GOT3 (cell line): ENCODE measurements at places on chromosomes 7 and 10.

GRCh38 chr7:135372222-135372621 lies 137.7 kb downstream of the CNOT4 start:
- DNase-seq, result no peak

DNA sequence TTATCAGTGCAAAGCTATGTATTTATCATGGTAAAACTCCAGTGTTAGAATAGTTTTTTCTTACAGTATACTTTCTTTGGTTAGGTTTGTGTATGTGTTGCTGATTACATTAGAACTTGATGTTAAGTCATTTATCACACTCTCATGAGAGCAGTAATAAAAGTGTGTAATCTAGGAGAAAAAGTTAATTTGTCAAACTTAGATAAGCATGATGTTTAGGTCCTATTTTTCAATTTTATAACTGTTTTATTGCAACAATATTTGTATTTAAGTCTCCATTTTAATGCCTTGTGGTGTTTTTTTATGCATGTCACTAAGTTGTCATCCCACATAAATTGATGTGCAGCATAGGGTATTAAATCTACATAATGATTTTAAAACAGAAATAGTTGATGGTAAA lies 28.8 kb upstream of the DNAH11 start:
- no peak for DNase-seq

DNA sequence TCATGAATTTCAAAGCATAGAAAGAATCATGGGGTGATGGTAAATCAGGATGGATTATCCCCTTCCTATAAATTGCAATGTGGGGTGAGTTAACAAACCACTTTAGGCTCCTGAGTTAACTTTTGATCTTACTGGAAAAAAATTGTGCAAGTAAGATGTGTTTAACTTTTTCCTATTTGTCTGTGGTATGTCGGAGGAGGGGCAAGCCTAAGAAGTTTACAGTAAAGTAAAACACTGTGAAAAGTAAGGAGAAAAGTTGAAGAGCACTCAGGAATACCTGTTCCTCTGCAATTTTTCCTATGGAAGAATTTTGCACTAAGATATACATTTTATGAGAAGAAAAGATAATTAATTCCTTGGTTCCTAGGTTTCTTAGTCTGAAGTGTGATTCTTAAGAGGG lies 44.4 kb downstream of the IFIT5 start:
- no peak for DNase-seq

DNA sequence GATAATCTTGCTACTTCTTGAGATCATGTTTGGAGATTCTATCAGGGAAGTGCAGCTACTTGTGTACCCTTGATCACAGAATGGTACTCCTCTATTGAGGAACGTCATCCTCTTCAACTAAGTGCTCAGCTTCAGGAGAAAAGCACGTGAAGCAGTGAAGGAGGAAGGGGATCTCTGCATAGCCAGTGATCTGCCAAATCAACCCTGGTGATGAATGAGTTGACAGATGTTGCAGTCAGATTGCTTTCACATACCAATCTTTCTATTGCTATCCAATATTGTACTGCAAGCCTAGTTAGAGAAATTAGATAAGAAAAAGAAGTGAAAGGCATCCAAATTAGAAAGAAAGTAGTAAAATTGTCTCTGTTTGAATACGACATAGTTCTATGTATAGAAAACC lies 309.4 kb downstream of the TWIST1 start:
- no peak for DNase-seq

- no peak for DNase-seq
Measured at GRCh38 chr10:43238462-43238861, 28.4 kb downstream of the RASGEF1A start.

DNA sequence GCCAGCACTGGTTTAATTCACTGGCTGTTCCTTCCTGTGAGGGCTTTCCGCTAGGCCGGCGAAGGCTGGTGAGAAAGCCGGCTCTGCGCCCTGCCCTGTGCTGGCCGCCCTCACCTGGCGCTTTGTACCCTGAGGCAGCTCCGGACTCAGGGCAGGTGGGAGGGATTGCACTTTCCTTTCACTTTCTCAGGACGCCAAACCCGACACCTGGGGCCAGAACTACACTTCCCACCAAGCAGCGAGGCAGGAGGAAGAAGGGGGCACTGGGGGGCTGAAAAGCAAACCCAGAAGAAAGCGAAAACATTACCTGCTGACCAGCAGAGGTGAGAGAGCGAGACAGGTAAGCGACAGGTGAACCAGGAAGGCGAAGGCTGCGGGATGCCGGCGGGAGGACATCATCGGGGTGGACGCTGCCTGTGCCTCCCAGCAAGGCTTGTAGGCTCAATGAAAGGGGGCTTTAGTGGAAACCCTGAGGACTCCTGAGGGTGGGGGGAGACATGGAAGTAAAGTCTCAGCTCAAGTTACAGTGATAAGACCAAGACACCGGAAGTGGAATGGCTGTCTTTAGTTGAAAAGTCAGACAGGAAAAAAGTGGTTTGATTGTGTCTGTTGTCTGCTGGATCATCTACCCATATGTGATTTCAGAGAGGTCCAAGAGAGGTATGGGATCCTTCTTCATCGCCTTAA lies at the start of gene RAB19:
Gene RAB19 (plus strand): TSS at position 181 of the 687 bp plus-strand sequence. CDS start 3,589 bp downstream, outside the sequence.
- DNase-seq, result no peak

GRCh38 chr10:110619514-110620397 lies 24.4 kb upstream of the RBM20 start:
- no peak for DNase-seq

DNA sequence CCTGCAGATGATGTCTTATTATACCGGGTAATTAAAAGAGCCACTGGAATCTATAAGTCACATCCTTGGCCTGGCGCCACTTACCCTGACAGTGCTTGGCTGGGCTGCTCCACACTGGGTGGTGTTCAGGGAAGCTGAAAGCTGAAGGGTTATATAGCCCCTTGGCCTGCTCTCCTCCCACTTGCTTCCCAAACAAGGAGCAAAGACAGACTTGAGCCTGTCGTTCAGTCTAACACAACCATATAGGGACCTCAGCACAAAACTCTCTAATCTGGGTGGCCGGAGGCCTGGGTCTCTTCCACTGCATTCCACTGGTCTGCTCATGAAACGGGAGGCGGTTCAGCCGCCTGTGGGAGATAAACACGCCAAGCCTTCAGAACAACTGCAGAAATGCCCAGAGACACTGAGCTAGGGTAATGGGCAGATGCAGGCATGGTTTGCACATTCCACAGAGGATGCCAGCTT lies at the start of gene ACTA2:
Gene ACTA2 (minus strand): TSS at position 127 of the 465 bp plus-strand sequence. CDS start 3,843 bp downstream, outside the sequence.
- no peak for DNase-seq

GRCh38 chr10:3955955-3956617 lies 171.1 kb upstream of the KLF6 start:
- no peak for DNase-seq

DNA sequence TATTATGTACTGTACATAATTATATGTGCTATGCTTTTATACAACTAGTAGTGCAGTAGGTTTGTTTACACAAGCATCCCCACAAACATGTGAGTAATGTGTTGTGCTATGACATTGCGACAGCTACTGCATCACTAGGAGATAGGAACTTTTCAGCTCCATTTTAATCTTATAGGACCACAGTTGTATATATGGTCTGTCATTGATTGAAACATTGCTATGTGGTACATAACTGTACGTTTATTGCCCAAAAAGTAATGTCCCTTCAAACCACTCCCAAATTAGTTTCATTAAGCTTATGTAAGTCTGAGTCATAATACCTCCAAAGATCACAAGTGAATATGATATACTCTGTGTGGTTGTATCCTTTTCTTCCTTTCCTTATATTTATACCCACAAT lies 183.2 kb upstream of the POT1 start:
- DNase-seq, result no peak

DNA sequence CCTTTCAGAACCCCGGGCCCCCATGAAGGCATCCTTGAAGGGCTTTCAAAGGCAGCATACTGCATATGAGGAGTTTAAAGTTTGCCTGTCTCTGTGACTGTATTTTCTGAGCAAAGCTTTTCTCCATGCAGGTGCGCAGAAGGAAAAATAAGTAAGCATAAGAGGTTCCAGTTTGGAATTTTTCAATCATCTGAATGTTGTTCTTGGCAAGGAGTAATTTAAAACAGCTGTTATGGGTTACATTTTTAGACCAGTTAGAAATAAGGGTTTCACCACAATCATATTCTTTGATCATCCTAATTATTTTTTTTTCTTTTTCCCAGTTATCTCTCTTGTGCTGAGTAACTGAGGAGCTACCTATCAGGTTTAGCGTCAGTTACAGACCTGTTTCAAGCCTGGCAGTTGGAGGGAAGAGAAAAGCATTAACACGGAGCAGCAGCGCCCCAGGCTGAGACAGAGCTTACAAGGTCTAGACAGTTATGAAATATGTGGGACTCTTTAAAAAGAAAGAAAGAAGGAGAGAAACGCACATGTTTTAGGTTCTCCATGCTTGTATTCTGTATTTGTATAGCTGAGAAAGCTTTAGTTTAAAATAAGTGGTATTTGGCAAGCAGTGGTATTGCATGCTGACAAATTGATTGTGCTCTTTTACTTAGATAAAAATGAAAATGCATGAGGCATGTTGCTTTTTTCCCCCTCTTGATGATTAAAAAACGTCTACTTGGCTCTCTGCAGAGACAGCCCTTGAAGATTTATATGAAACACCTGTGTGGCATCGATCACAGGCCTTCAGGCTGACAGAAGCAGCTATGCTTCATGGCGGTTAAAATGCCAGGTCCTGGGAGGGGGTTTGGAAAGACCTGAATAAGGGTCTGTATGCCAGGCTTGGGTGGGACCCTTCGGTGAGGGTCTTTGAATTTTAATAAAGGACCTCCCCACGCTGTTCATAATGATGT lies 157.6 kb downstream of the GRK5 start:
- DNase-seq, result no peak

DNA sequence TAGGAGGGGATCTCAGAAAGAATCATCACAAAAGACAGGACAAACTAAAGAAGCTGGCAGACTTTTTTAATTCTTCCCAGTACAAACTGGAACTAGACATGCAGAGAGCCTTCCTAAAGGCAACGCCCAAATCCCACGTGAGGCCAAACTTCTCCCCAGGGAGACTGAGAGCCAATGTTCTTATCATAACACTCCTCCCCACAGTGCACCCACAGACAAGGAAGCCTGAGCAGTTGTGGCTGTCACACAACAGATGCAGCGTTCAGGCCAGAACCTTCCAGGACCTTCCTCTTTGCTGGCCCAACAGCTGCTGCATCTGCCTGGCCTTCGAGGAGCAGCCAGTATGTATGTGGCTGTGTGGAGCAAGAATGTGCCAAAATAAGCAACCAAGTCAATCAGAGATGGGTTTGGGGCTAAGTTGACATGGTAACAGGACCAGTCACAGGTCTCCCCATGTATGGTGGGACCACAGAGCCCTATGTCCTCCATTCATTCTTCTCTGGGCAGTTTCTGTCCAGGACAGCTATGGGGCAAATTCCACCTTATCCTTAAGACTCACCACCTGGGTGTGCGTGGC lies 34.9 kb downstream of the SRPK2 start:
- DNase-seq, result no peak

GRCh38 chr7:48638041-48638440 lies 286.3 kb upstream of the CDC14C start:
- no peak for DNase-seq

DNA sequence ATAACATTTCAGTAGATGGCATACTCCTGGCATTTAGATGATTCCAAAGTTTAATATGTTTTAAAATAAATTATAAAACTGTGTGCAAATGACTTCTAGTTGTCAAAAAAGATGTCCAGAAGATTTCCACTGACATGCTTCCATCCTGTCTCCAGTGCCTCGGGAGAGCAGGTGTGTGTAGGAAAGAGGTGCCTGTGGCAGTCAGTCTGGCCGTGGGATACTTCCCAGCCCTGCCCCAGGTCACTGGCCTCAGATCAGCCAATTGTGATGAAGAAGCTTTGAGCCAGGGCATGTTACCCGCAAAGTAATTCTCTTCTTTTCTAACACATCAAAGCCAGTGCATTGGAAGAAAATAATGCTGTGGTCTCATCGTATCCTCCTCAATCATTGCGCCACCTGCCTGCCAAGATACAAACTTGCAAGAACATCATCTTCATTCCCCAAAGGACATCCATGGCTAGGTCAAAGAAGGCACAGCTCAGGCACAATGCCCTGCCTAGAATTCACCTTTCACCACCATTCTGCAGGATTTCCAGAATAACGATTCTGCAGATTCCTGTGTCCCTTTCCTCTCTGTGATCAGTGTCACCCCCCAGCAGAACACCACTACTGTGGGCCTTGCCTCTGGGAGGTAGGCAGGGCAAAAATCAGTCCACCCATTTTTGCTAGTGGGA lies 6.3 kb upstream of the KCNMA1 start:
- DNase-seq, result no peak

DNA sequence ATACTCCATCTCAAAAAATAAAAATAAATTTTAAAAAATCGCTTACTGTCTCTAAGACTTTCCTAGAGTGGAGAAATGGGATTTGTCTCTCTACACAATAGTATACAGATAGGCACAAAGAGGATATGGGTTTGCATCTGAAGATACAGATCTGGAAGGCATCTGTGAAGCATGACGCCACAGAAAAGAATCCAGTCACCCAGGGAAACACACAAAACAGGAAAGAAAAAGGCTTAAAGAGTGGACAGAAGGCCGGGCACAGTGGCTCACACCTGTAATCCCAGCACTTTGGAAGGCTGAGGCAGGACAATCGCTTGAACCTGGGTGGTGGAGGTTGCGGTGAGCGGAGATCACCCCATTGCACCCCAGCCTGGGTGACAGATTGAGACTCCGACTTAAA lies 61.3 kb downstream of the SKIDA1 start:
- no peak for DNase-seq

- no peak for DNase-seq
Measured at GRCh38 chr10:58701405-58702135, 188.9 kb downstream of the BICC1 start.

- no peak for DNase-seq
Measured at GRCh38 chr7:16960337-16960965, 78.7 kb upstream of the AGR3 start.

DNA sequence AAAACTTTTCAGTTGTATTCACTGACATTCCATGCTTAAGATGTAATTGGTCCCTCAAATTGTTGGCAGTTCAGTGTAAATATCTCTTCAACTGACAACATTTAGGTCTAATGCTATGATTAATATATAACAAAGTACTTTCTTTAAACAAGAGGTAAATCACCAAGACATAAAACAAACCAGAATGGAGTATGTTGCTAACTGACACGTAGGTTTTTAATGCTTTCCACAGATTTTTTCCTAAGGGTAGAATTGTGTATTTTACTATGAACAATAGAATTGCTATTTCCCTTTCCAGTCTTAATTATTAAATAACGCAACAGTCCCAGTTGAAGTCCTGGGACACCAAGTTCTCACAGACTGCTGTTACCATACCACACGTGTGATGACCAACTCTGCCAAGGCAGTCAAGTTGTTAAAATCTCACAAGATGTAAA lies 4.1 kb downstream of the JCAD start:
- DNase-seq, result no peak

GRCh38 chr10:121911421-121911697 lies 16.5 kb downstream of the ATE1 start:
- DNase-seq, result no peak

GRCh38 chr10:67770537-67770936 lies 67.5 kb downstream of the DNAJC12 start:
- DNase-seq, result no peak

DNA sequence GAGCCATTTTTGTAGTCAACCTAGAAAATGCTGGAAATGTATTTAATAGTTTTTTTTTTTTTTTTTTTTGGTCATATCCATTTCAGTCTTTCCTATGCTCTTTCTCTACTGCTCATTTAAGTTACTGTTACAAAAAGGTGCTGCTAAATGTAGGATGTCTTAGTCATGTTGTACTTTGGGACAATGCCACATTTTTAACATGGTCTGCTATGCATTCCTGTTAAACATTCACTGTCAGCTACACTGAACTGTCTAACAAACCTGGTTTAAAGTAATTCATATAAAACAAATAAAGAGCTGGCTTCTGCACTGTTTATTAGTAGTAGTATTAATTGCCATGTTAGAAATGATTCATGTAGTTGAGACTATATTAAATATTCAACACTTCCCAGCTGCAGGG lies 108.6 kb downstream of the NSUN6 start:
- DNase-seq, result no peak
